T-helper 17 cell (primary cell): ENCODE measurements at places on chromosomes 6 and 20. TPM values are rescaled to one million over a fixed set of nuclear protein-coding genes. Genes with fewer than 3 reads are reported as not detected.
A peak's percentile ranks its signal among the peaks of the same experiment; 100 is the strongest.

- peak; percentile 32 for DNase-seq
Observed at GRCh38 chr20:62739581-62740285, 31.1 kb downstream of the NTSR1 start.

DNA sequence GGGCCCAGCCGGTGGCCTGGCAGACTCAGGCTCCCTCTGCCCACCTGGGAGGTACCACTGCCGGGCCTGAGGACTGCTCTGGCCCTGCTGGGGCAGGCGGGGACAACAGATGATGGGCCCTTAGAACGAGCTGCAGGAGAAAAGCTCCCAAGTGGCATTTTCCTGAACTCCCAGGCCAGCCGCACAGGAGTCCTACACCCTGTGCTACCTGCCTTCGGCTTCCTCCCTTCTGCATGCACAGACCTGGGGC, 41.3 kb downstream of the DSTN start:
- no peak for DNase-seq

GRCh38 chr6:142945446-142946180, 637 bp upstream of the HIVEP2 start:
- DNase-seq = peak; percentile 64

GRCh38 chr6:152121910-152122309, 314.4 kb downstream of the ESR1 start:
- no peak for DNase-seq

GRCh38 chr6:47483853-47484546, 6.4 kb downstream of the CD2AP start:
- DNase-seq = no peak

DNA sequence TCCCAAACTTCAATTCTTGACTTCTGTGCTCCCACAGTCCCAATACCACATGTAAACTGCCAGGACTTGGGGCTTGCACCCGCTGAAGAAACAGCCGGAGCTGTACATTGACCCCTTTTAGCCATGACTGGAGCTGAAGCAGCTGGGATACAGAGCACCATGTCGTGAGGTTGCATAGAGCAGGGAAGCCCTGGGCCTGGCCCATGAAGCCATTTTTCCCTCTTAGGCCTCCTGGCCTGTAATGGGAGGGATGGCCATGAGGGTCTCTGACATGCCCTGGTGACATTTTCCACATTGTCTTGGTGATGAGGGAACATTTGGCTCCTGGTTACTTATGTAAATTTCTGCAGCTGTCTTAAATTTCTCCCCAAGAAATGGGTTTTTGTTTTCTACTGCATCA, 9.8 kb downstream of the RHAG start:
- DNase-seq = no peak

GRCh38 chr20:48951646-48952045, 30.1 kb downstream of the ARFGEF2 start:
- DNase-seq = no peak

- DNase-seq = no peak
Observed at GRCh38 chr20:45322952-45323383, 14.9 kb upstream of the MATN4 start.

DNA sequence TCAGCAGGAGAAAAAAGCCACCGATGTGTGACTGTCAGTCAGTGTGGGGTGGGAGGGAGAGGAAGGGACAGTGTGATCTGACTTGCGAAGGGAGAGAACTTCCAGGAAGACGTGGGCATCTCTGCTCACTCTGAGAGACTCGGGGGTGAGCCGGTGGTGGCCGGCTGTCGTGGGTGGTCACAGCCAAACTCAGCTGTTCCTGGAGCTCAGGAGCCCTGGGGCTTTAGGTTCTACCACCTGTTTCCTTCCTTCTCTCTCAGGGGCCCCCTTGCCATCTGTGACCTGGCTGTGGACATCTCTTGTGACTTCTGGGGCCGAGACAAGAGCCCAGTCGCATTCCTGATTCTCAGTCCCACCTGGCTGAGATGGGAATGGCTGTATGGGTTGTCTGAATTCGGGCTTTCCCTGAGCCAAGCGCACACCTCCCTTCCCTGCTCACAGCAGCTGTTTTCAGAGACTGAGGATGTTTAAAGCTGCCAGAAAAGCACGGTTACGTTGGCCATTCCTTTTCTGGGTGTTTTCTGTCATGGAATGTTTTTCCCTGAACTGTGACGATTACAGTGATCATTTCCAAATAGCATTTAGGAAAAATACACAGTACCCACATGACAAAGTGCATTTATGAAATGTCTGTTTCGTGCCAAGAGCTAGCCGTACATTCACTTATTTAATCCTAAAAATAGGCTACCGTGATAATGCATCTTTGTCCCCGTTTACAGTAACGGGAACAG, 36.5 kb downstream of the SYNJ2 start:
- no peak for DNase-seq

GRCh38 chr6:21393441-21394165, 199.9 kb upstream of the SOX4 start:
- DNase-seq = no peak

GRCh38 chr20:1357921-1358671, 29.2 kb upstream of the SDCBP2 start:
- DNase-seq = no peak

GRCh38 chr6:10725044-10725443, 2.2 kb downstream of the TMEM14C start:
- DNase-seq = no peak

DNA sequence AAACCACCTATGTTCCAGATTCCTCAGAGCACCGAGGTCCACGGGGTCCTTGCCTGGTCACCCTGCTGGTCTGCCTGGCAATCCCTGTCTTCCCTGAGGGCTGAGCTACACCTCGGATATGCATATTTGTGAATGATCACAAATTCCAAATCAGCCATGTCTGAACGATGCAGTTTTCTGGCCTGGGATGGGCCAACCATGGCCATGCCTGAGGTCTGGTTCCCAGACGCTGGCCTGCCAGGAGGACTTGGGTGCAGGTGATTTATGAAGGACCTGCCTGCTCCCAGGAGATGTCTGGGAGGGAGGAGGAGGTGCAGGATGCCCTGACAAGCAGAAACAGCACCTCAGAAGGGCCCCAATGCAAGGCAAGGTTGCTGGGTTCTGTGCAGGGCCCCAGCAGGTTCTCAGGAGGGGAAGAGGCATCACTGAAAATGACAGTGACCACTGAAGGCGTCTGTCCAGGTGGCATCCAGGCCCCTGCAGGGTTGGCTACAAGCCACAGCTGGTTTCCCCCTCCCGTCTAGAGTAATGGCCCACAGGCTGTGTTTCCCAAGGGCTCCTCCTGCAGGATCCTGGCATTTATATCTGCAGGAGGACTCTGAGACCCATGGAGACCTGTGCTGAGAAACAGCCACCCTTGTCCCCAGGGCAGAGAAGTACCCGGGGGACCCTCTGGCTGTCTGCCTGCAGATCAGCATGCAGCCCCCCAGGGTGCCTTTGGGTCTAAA, 205.3 kb downstream of the TAF4 start:
- DNase-seq = no peak

DNA sequence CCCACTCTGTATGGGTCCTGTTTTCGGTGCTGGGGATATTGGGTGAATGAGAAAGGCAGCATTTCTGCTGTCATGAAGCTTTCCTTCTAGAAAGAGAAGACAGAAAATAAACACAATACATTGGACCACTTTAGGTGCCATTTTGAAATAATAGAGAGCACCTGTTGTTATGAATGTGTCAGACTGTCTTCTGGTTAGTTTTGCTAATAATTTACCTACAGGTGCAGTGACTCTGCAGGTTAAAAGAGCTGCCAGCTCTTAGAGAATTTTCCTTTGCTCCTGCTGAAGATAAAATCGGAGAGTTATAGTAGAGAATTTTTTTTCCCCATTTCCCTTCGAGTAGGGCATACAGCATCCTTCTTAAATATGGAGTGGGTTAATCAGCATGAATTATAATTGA, 21.9 kb upstream of the GCLC start:
- no peak for DNase-seq

- DNase-seq = no peak
Observed at GRCh38 chr6:107116328-107116892, 1.1 kb upstream of the BEND3 start.

- no peak for DNase-seq
Observed at GRCh38 chr20:3239026-3239866, at the start of gene SLC4A11. Gene SLC4A11, minus strand, starts transcription at chr20:3239190. Its CDS starts 53 bp downstream, at chr20:3239137.

DNA sequence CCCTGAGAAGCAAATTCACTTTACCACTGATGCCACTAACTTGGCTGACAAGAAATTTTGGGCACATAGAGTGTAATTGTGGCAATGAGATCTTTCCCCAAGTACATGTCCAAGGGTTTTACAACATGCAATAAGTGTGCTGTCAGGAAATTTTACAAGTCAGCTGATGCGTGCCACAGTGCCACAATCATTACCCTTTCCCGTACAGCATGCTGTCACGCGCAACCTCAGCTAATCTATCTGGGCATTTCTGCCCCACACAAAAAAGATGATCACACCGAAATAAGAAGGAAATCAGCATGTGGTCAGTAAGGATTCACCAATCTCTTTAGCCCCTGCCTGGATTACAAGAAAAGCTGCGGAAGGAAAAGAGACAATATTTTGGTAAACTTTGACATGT, 163.6 kb upstream of the PREP start:
- no peak for DNase-seq

GRCh38 chr6:93571346-93571745, 152.0 kb upstream of the EPHA7 start:
- DNase-seq = no peak

GRCh38 chr6:41801380-41801779, 13.9 kb downstream of the TOMM6 start:
- DNase-seq = no peak

DNA sequence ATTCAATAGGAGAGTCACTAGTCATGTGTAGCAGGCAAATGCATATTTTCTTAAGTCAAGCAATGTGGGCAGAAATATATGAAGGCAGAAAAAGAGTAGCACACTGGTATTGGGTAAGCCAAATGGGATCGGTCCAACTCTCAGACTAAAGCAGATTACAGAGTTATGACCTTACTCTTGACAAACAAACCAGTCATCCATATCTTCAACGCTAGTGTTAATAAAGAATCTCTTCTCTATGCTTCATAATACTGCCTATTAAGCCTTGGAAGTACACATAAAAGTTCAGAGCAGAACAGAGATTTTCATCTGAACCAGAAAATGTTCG, 320.2 kb upstream of the JARID2 start:
- DNase-seq = no peak

- DNase-seq = no peak
Observed at GRCh38 chr20:54640800-54641199, 165.4 kb downstream of the DOK5 start.

GRCh38 chr6:579339-579738, 77.6 kb downstream of the HUS1B start:
- DNase-seq = no peak

DNA sequence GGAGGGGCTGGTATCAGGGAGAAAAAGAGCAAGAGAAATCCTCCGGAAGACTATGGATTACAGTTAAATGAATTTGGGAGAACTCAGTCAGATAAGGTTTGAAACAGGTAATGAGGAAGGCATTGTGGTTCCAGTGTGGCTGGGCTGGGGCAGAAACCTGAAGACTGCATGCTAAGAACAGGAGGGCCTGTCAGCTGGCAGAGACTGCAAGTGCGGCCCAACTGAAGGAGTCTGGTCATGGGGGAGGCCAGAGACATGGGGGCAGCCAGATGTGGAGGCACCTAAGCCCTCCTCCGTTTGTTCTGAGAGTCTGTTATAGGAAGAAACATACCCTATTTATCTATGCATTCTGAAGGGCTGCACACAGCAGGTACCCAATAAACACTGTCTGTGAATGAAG, 16.6 kb downstream of the TFB1M start:
- DNase-seq = no peak

DNA sequence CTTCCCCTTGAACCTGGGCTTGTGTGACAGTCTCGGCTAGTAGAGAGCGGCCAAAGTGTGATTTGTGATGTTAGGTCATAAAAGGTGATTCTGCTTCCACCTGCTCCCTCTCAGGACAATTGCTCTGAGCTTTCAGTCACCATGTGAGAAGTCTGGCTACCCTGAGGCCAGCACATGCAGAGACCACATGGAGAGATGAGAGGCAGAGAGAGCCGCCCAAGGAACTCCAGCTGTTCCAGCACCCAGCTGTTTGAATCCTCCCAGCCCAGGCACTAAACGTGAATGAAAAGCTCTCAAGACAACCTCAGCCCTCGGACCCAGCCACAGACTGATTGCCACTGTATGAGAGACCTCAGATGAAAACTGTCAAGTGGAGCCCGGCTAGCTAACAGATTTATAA, 143.4 kb upstream of the EEF1E1 start:
- no peak for DNase-seq

GRCh38 chr20:63177134-63177784, 38.7 kb downstream of the YTHDF1 start:
- DNase-seq = no peak

DNA sequence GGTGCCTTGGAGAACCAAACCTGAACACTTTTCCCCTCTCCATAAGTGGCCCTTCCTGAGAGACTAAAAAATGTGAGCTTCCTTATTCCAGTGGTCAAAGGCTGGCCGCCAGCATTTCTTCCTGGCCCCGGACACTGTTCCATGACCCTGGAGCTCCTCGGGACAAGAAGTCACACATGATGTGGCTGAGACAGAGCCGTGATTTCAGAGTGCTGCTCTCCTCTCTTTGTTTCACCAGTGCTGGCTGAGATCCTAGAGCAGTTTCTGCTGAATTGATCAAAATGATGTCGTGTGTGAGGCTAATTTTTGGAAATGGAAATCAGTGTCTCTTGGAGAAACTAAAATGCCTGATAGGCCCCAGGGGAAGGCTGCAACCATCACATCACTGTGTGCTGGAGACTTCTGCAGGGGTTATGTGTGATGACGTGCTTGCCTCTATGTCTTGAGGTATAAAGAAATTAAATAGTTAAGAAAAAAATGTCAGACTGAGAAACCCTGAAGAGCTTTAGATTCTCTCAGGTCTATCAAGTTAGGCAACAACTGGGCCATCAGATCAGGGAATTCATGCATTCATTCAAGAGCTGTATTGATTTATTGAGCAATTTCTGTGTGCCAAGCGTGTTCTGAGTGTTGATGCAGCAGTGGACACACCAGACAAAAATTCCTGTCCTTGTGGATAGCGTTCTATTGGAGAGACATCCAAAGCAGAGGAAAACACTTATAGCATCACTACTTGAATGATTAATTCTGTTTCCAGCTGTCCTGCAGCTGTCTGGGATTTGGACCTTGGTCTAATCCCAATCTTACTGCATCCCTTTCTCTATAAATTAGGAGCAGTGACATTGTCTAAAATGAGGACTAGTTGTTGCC, 72.7 kb upstream of the CCN6 start:
- no peak for DNase-seq

DNA sequence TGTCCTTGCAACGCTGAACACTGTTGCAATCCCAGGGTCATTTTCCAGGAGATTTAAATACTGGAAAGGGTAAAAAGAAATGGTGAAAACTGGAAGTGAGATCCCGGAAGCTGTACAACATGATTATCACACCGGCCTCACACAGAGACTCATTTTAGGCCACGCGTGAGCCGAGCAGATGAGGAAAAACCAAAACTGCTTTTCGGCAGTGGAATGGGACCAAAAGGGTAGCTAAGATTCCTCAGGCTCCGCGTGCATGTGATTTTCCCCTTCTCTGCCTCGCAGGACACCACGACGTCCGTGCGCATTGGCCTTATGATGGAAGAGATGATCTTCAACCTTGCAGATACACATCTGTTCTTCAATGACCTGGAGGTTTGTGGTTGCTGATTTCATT, 213.7 kb downstream of the ZMYND8 start:
- DNase-seq = no peak

Gene RAET1L
- not detected for total RNA-seq

Gene DLK2
- 0.89 TPM for total RNA-seq

Gene C4A
- total RNA-seq = 5.4 TPM

Gene PAX1
- not detected for total RNA-seq

Gene LAMA5
- total RNA-seq = 0.50 TPM

Gene ENPP4
- total RNA-seq = 4.6 TPM

Gene MAPK13
- 33.7 TPM for total RNA-seq

Gene ID4
- not detected for total RNA-seq

Gene HDGFL1
- total RNA-seq = not detected

Gene PPP1R16B
- total RNA-seq = 45.6 TPM

Gene RAB22A
- 21.7 TPM for total RNA-seq

Gene FAM209B
- 3.2 TPM for total RNA-seq

Gene FKBP1A
- total RNA-seq = 113 TPM
